NCI-H460 (cell line): ENCODE measurements at places on chromosomes 1 and 21. TPM values are rescaled to one million over a fixed set of nuclear protein-coding genes. Genes with fewer than 3 reads are reported as not detected.

- DNase-seq = no peak
Measured at GRCh38 chr1:117562581-117563491, 43.0 kb upstream of the TENT5C start.

GRCh38 chr1:223345720-223346119, 18.3 kb downstream of the SUSD4 start:
- no peak for DNase-seq

GRCh38 chr21:43191521-43191920, 22.7 kb downstream of the CRYAA start:
- DNase-seq = no peak

GRCh38 chr1:117164209-117164608, 42.7 kb upstream of the TRIM45 start:
- no peak for DNase-seq

DNA sequence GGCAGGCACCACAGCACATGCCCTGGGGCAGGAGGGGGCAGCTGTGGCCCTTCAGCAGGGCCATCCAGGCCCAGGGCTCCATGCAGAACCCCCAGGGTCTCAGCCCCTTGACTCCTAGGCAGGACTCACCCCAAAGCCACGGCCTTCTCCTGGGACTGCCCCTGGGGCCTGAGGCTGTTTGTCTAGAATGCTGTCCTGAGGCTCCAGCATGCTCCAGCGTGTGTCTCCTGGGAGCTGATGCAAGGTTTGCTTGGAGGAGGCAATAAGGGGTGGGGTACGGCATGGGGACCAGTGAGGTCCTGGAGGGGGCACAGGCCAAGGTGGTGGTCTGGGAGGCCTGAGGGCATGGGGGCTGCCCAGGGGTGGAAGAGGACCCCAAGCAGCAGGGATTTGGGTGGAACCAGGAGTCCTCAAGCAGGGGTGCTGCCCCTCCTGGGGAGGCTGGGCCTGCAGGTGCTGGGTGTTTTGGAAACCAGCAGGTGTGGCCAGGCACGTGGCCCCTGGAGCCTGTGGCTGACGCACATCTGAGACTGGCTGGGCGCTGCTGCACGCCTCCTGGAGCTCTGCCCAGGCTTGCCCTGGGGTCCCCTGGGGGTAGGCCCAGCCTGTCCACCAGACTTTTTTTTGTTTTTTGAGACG, 7.8 kb upstream of the CALML6 start:
- DNase-seq = peak; percentile 71

GRCh38 chr1:46708121-46708520, 10.8 kb downstream of the EFCAB14 start:
- no peak for DNase-seq

- no peak for DNase-seq
Measured at GRCh38 chr1:75548721-75549480, 62.0 kb downstream of the SLC44A5 start.

DNA sequence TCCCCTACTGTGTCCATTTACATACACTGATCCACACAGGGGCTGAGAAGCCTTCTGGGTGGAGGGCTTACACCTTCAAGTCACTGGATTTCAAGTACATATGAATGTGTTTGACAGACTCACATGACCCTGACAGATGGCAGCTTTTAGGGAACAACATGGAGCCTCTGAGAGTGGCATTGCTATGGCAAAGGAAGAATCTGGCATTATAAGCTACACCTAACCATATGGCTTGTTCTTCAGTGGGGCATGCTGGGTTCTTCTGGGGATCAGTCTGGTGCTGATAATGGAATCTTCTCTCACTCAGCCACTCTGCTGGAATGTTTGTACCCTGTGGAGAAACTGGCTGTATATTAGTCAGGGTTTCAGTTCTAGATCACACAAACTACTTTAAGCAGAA, 68.5 kb upstream of the PDE4B start:
- DNase-seq = no peak

FCMR gene
- total RNA-seq = not detected in 2 replicates

C1orf141 gene
- total RNA-seq = not detected in 2 replicates

HES2 gene
- total RNA-seq = 0.57 and 1.0 TPM in 2 replicates

NAXE gene
- 235 and 249 TPM in 2 replicates for total RNA-seq

PAFAH2 gene
- total RNA-seq = 9.8 and 10.5 TPM in 2 replicates

GRCh38 chr1:200473698-200474371, 64.0 kb upstream of the ZNF281 start:
- no peak for DNase-seq

DNA sequence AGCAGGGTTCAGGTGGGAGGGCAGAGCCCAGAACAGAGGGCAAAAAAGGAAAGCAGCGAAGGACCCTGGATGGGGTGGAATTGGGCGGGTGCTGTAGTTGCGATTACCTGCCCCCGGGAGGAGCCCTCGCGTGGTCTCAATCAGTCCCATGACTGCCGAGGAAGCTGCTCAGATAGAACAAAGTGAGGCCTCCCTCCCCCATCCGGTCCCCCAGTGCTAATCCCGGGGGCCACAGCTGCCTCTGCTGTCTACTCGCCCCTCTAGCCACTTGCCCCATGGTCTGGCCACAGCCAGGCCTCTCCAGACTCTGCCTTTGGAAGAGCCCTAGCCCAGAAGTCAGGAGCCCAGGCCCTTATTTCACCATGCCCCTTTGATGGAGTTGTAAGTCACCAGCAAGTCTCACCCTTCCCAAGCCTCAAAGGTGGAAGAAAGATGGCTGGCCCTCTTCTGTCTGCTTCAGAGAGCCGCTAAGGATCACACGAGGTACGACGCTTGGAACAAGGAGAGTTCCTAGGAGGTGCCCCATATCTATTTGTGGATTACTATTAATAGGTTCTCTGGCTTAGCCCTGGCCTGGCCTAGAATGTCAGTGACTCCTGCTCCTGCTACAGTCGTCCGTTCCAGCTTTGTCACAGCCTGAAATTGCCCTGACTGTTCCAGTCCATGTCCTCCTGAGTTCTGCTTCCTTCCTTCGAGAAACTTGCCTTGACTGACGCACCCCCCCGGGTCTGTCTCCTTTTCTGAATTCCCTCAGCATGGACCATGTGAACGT, 16.4 kb downstream of the ECHDC2 start:
- no peak for DNase-seq

GRCh38 chr1:39115271-39116110, 89.0 kb upstream of the MACF1 start:
- DNase-seq = no peak

DNA sequence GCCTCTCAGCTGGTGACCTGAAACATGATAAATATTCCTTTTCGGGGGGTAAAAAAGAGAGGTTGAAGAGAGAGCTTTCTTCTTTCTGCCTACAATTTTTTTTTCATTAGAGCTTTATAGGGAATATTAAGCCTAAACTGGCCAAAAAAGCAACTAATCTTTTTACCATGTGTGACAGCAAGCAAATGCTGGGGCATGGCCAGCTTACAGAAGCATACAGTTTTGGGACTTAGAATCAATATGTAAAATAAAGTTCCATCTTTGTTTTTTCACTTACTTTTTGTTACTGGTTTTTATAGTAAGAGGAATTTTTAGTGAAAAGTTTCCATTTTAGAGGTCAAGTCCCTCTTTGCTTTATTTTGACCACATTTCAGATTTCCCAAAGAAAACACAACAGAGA, 301.2 kb upstream of the DEPDC1 start:
- DNase-seq = no peak
